ENCODE measurements at places on chromosomes 3 and 15.

- peak; percentile 66 for DNase-seq
Measured at GRCh38 chr3:74426571-74426970, 187.9 kb downstream of the CNTN3 start.

DNA sequence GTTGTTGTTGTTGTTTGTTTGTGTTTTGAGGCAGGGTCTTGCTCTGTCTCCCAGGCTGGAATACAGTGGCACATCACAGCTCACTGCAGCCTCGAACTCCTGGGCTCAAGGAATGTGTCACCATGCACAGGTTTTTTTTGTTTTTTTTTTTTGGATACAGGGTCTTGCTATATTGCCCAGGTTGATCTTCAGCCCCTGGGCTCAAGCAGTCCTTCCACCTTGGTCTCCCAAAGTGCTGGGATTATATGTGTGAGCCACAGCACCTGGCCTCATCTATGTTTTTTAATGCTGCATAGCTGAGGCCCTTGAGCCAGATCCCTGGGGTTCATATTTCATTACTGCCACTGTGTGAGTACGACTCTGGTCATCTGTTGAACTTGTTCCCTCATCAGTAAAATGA is 352.6 kb downstream of the FEZF2 start:
- DNase-seq, result no peak

- DNase-seq, result no peak
Measured at GRCh38 chr3:62127116-62127515, 246.2 kb downstream of the FEZF2 start.

DNA sequence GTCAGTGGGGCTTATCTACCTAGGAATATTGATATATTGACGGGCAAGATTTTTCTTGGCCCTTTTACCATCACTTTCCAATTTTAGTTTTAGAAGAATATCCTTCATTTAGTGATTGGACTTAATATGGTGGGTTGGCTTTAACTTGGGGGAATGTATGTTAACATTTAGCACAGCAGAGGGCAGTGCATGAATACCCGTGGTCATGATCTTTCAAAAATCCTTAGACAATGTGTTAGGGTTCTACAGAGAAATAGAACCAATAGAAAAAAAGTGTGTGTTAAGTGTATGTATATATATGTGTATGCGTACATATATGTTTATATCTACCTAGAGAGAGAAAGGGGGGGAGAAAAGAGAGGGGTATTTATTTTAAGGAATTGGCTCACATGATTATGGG is 36.9 kb downstream of the GPR171 start:
- DNase-seq, result no peak

DNA sequence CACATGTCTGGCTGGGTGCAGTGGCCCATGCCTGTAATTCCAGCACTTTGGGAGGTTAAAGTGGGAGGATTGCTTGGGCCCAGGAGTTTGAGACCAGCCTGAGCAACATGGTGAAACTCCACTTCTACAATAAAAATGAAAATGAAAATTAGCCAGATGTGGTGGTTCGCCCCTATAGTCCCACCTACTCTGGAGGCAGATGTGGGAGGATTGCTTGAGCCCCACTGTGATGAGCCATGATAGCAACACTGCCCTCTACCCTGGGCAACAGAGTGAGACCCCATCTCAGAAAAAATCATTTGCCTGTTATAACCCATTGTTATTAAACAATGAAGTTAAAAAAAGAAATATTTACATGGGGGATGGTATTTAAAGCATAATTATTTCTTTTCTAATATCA is 240.1 kb upstream of the ZPLD1 start:
- DNase-seq, result no peak

- DNase-seq, result no peak
Measured at GRCh38 chr15:91135201-91136130, 35.4 kb downstream of the SV2B start.

All from fibroblast of pulmonary artery (primary cell).